ENCODE measurements at places on chromosomes 2 and 18.
A peak's percentile ranks its signal among the peaks of the same experiment; 100 is the strongest.

DNA sequence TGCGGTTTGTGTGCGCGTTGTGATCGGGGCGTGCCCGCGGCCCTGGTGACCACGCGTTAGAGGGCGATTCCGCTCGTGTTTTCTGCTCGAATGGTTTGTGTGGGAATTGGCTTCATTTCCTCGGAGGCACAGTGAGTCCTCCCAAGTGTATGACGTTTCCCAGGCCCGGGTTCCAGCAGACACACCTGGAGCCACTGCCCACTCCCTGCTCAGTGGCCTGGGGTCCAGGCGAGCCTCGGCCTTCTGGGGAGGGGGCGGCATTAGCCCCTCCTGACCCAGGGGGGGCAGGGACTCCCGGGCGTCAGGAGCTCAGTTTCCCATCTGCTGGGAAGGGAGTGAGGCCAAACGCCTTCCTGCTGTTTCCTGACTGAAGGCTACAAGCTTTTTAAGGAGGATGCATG, 92.1 kb downstream of the NFATC1 start:
- DNase-seq, result no peak

GRCh38 chr2:215521031-215521430, 85.2 kb upstream of the FN1 start:
- no peak for DNase-seq

- DNase-seq, result peak; percentile 7
These were observed 132.1 kb downstream of the SH3RF3 start for GRCh38 chr2:109260886-109261700.

- no peak for DNase-seq
These were observed 5.1 kb upstream of the PAX8 start for GRCh38 chr2:113283704-113284284.

- no peak for DNase-seq
These were observed 182.0 kb upstream of the TRIB2 start for GRCh38 chr2:12534646-12535263.

DNA sequence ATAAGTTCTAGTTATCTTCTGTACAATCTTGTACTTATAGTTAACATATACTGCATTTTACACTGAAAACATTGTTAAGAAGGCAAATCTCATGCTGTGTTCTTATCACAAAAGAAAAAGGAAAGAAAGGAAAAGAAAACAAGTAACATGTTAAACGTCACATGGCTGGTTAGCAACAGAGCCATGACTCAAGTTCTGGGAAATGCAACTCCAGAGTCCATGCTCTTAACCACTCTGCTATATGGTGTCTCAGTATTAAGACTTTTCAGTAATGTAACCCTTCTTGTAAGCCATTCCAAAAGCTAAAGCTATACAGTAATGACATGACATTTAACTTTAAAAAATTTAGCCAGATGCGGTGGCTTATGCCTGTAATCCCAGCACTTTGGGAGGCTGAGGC, 181.4 kb downstream of the BARD1 start:
- DNase-seq, result no peak

DNA sequence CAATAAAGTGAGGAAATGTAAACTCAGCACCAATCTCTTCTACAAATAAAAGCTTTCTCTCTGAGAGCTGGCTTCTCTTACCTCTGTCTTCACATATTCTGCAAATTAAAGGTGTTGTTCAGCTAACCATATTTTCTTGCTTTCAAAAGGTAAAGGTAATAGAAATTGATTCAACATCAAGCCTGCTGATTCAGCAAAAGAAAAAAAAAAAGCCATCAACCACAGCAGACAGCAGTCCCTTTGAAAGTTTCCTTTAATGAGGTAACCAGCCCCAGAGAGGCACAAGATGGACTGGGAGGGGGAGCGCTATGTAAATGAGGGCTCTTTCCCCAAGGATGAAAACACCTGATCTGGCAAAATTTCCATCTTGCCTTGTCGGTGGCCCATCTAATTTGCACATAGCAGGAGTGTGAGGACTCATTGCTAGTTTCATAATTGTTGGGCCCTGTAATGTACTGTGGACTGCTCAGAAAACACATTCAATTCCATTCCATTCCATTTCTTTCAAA, 154.9 kb upstream of the SOX11 start:
- no peak for DNase-seq

- no peak for DNase-seq
These were observed 4.3 kb downstream of the KLF7 start for GRCh38 chr2:207161247-207162123.

DNA sequence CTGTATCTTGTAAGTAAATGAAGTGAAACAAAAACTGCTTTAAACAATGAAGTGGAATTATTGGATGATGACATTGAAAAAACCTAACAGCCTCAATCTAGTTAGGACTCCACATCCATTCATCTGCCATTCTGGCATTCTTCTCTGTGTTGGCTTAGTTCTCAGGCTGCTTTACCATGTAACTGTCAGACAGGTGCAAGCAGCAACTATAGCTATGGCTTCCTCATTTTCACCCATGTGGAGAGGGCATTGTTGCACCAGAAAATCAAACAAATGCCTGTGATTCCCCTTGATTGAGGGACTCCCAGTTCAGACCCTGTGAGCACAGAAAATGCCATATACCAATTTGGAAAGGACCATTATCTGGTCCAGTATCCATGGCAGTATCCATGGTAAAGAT, 129.5 kb upstream of the NYAP2 start:
- no peak for DNase-seq

GRCh38 chr18:3649633-3650426, 199.9 kb downstream of the TGIF1 start:
- DNase-seq, result no peak

- no peak for DNase-seq
These were observed 421.1 kb downstream of the FIGN start for GRCh38 chr2:163314712-163315111.

- no peak for DNase-seq
These were observed 799.6 kb downstream of the GALR1 start for GRCh38 chr18:78049281-78049680.

DNA sequence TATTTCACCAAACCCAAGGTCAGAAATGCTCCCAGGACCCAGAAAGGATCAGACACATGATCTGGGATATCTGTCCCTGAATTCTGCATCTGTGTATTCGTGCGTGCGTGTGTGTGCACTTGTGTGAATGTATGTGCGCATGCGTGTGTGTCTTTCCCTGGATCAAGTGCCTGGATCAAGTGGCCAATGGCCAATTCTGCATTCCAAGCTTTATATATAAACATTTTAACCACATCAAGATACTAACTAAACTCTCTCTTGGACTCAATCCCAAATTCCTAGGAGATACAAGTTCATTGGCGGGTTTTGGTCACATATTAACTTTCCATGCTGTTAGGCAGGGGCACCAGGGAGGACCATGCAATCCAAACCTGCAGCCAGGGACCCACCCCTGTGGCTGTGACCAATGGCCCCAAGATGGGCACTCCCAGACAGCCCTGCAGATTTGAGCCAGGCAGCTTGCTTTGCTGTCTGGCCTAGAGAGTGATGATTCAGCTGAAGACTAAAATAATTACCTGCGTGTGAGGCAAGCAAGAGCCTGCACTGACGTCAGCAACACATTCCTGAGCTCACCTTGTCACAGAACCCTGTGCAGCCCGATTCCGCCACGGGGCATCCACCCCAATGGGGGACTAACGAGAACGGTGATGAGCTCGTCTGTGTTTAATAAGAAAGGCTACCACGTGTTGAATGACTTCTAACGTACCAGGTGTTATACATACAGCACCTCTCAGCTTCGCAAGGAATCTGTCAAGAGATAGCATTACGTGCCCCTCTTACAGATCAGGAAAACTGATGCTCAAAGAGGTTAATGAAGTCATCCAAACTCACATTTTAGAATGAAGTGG, 45.3 kb upstream of the ROCK2 start:
- no peak for DNase-seq

DNA sequence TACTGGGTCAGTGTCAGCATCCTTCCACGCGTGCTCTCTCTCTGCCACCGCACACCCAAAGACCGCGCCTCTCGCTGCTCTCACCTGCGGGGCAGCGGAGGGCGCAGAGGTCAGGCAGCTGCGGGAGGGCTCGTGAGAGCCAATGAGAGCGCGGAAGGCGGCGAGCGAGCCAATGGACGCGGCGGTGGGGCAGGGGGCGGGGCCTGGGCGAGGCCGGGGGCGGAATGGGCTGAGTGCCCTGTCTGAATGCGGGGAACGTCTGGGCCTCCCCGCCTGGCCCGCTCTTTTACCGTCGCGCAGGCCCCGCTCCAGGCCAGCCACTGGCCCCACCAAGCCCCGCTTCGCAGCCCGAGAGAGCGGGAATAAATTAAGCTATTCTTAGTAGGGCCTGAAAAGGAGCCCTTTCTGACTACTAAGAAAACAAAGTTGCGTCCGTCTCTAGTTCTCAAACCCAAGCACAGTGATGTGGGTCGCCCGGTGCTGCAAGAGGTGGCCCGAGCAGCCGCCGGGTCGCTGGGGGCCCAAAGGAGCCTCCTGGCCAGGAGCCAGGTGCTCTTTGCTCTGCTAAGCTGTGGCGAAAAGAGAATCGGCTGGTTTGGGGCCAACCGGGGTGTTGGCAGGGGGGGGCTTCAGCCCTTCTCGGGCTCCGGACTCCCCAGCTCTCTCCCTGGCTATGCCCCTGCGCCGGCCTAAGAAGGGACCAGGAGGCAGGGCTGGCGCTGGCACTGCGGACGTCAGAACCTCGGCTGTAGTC, 81.1 kb upstream of the GLI2 start:
- DNase-seq, result no peak

DNA sequence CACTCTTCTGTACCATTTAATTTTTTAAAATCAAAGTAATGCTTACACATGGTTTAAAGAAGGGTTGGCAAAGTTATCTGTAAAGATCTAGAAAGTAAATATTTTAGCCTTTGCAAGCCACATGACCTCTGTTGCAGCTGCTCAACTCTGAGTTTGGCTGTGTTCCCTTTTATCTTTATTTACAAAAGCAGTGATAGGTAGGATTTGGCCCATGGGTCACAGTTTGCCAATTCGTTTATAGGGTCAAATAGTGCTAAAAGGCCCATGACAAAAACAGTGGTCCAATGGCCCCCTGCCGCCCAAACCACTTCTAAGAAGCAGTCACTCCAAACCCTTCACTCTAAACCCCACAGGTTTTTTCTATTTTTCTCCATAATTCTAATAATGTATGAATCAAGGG, 124.8 kb downstream of the PARD3B start:
- DNase-seq, result no peak

DNA sequence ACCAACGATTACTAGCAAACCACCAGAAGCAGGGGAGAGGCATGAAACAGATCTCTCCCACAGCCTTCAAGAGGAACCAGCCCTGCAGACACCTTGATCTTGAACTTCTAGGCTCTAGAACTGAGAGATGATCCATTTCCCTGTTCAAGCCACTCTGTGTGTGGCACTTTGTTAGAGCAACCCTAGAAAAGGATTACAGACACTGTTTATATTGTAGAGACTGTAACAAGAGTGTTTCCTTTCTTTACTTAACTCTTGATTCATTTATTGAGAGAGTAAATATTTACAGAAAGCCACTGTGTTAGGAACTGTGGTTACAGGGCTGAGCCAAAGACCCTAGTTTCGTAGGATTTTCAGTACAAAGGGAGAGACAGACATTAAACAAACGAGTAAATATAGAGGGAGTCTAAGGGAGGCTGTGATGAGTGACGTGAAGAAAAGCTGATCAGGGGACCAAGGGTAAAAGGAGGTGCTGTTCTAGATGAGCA, 10.9 kb downstream of the CCDC68 start:
- no peak for DNase-seq

DNA sequence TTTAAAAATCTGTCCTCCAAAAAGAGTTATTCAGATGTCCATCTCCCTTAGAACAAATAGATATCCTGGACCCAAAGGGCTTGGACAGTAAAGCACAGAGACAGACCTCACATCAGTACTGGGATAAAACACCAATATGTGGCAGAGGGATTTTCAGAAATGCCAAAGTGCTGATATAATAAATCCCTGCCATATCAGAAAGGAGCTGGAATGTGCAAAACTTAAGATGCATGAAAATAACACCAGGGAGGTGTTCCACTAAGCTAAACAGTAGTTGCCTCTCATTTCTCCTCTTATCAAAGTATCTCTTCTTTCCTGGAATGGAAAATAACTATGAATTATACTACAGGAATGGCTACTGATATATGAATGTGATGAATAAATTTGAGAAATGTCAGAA, 13.2 kb downstream of the USP40 start:
- no peak for DNase-seq

DNA sequence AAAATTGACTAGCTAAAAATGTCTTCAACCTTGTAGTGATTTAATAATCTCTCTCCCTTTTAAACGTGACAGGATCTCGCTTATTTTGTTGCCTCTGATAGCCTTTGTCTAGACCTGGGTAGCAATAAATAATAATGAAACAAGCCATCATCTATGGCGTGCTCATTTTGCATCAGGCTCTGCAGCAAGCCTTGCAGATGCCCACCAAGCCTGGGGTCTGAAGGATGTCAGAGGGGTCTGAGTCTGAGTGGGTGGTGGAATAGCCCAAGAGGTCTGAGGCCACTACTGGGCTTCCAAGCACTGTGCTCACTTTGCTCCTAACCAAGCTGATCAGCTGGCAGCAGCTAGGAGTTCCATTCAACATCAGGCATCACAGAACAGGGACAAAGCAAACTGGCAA, 109.4 kb downstream of the GYPC start:
- DNase-seq, result no peak

GRCh38 chr2:70141902-70142589, 48.8 kb downstream of the C2orf42 start:
- no peak for DNase-seq

DNA sequence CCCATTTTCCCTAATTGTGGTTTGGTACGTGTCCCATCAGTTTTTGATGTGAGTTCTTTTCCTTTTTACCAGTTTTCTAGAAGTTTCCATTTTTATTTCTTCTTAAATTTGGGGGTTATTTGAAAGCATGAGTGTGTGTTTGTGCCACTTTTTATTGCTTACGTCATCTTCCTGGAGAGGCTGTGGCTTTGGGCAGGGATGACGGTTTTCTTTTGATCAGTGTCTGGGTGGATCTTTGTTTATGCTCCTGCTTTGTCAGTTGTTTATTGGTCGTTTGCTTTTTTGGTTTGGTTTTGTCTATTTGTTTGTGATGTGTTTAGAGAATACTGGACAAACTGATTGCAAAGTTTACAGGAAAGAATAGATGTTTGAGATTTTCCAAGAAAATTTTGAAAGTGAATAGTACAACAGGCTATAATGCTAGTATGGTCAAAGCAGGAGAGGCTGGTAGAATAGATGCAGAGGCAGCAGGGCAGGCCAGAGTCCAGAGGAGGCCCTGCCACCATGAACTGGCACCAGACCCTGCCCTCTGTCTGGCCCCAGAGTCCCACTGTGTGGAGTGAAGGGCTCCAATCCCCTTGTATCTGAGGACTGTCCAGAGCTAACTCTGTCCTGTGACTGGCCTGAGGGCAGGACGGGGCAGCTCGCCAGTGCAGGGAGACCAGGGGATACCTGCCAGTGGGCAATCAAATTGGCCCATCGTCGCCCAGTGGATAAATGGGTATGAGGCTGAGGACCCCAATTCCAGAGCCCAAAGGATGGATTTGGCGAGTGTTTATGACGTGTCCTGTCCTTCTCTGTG, 23.4 kb upstream of the SNED1 start:
- no peak for DNase-seq
